Thyroid gland (tissue), 4 donors: ENCODE measurements at places on chromosomes 7 and 10.
A peak's percentile ranks its signal among the peaks of the same experiment; 100 is the strongest.

GRCh38 chr10:109933984-109934565, 10.8 kb upstream of the XPNPEP1 start:
- DNase-seq = peak; percentile 18

DNA sequence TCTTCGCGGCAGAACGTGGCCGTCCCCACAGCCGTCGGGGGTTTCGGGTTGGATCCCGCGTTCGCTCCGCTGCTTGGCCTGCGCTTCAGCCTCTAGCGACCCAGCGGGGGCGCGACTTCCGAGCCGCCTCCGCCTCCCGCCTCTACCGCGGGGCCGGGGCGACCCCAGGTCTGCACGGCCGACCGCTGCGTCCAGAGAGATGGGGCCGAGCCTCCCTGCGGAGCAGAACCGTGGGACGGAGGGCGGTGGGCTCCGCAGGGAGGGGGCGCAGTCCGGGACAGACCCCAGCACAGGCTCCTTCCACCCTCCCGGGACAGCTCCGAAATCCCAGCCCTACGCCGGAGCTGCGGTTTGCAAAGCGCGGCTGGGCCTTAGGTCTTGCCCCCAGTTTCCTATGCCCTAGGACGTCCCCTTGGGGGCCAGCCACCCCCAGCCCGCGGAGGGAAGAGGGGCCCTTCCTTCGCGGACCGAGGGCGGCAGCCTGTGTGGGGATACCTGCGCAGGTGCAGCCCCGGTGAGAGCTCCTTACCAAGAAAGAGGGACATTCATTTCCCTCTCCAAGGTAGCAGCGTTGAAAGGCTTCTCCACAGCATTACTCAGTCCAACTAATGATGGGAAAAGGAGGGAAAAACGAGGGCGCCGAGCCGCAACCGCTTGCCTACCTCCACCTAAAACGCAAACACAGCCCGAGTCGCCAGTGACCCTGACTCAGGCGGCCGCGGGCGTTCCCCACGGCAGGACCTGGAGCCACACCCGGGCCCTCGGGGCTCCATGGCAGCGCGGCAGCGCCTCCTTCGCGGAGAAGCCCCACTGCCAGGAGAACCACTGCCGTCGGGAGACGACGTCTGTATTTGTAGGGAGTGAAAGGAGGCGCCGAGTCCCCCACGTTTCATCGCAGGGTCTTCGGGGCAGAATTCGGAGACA, 115.7 kb downstream of the BMS1 start:
- no peak for DNase-seq

- DNase-seq = no peak
Measured at GRCh38 chr10:119408969-119409371, 133.5 kb downstream of the RGS10 start.

- DNase-seq = no peak
Measured at GRCh38 chr7:129514683-129515082, 12.4 kb downstream of the SMKR1 start.

- DNase-seq = no peak
Measured at GRCh38 chr10:129760416-129760815, 203.7 kb downstream of the EBF3 start.

DNA sequence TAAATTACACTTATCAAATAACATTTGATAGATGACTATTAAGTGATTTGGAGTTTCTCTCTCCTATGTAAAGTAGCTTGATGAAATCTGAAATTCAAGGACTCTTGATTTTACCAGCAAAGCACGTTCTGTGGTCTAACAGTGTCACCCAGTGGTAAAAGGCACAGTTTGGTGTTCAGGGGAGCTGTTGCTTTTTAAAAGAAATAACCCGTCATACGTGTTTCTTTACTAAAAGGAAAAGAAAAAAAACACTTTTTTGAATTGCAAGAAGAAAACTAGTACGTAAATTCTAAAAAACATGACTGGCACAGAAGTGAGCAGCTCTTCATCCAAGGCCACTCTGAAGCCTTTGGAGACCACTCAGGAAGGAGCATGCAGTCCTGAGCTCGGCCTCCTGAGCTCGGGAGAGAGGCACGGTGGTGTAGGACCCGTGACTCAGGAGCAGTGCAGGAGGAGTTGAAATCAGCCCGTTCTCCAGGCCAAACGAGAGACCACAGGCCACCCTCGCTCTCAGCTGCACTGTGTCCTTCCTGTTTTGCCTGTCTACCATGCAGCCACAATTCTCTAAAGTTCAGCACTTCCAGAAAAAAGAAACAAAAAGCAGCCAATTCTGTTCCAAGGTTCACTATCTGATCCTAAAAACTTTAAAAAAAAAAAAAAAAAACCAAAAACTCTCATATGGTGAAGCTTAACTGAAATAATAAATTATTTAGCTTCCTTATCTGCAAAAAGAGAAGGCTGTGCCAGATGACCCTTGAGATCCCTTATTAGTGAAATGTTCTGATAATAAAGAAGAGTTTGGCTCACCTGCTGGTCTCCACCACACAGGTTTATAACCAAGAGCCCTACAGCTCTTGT, 212.6 kb upstream of the FRMD4A start:
- peak; percentile 14 for DNase-seq
